ENCODE measurements at places on chromosomes 7 and 10.
A peak's percentile ranks its signal among the peaks of the same experiment; 100 is the strongest.

- DNase-seq, result no peak
Measured at GRCh38 chr10:49290131-49290530, 8.8 kb upstream of the C10orf71 start.

DNA sequence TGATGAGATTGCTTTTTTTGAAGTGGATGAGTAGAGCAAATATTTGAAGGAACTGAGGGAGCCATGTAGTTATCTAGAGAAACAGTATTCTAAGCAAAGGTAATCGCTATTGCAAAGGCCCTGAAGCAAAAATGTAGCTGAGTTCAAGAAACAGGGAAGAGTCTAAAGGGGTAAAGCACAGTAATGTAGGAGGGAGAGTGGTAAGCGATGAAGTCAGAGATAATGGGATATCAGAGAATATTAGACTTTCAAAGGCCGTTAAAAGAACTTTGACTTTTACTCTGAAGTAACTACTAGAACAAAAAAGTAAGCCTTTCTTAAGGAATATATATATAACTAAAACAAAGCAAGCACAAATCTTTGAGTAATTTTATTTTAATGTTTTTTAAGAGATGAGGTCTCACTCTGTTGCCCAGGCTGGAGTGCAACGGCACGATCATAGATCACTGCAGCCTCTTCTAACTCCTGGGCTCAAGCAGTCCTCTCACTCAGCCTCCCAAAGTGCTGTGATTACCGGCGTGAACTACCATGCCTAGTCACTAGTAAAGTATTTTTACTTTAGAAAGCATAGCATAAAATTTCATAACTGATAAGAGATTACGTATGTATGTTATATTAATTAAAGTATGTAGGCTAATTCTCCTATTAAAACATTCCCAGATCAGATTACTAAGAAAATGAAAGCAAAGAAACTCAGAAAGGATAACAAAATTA, 61.7 kb upstream of the OIT3 start:
- DNase-seq, result no peak

DNA sequence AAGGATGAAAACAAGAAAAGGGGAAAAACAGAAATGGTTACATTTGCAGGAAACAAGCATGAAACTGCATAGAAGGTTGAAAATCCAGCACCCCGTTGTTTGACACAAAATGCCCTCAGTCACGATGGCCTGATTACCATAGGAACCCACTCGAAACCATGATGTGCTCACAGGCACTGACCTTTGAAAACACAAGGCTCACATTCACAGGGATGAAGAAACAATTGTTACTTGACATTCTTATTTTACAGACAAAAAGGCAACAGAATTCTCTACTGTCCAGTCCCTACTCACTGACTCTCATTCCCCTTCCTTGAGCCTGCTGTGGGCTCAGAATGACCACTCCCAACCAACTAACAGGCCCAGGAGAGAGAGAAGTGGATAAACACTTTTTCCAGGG, 131.4 kb upstream of the PDLIM1 start:
- no peak for DNase-seq

GRCh38 chr7:106023369-106024322, 60.6 kb downstream of the CDHR3 start:
- DNase-seq, result no peak

- no peak for DNase-seq
Measured at GRCh38 chr10:7708832-7709231, 5.7 kb downstream of the ITIH2 start.

GRCh38 chr7:36962367-36962766, 238.1 kb upstream of the AOAH start:
- no peak for DNase-seq

- no peak for DNase-seq
Measured at GRCh38 chr10:62224606-62225005, 44.0 kb downstream of the RTKN2 start.

DNA sequence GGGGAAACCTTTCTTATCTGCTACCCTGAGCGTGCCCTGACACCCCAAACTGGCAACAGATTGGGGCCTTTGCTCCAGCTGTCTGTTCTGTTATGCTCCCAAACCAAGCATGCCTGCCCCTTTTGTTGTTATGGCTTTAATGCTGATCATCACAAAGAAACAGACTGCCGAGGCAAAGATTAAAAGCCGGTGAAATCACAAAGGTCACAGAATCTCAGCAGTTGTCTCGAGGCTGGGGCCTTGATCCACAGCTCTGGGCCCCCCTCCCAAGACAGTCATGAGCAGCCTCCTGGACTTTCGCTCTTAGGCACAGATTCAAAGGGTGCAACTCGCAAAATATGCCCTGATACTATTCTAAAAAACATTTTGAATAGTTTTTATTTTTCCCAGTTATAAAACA, 65.6 kb downstream of the STRA8 start:
- DNase-seq, result no peak

- DNase-seq, result no peak
Measured at GRCh38 chr7:30310674-30311362, 26.4 kb downstream of the ZNRF2 start.

DNA sequence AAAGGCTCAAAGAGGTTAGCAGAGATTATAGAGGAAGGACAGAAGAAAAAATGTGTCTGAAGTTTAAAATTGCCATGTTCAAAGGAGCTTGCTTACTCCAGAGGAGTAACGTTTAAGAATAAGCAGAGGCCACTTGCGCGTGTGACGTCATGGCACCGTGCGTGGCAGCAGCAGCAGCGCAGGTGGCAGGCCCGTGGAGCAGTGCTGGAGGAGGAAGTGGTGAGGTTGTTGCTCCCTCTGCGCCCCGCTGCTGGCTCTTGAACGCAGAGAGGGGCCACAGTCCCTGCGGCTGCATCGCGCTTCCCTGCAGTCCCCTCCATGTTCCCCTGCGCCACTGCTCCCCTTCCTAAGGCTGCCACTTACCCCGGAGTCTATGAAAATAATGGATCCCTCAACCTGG, 37.5 kb downstream of the GDI2 start:
- peak; percentile 81 for DNase-seq

DNA sequence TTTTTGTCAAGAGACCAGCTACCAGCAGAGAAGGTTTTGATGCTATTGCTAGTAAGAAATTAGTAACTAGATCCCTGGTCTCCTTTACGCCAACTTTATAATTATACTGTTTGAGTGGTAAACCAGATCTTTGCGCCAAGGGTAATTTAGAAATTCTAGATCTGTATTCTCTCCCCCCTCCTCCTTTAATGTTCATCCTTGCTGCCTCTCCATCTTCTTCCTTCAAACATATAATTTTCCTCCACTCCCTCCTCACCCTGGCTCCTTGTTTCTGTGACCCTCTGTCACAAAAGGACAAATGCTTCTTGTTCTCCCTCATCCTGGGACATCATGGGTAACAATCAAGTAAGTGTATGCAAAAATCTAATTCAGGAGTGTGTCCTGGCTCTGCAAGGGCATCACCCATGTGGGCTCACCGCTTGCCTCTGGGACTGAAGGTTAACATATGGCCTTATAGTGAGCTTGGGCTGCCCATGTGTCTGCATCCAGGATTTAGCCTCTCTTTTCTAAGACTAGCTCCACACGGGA, 121.2 kb downstream of the BAMBI start:
- no peak for DNase-seq

GRCh38 chr7:102981451-102981850, 68.7 kb downstream of the LRRC17 start:
- DNase-seq, result no peak

GRCh38 chr7:2472739-2473138, 3.5 kb downstream of the GRIFIN start:
- DNase-seq, result no peak

DNA sequence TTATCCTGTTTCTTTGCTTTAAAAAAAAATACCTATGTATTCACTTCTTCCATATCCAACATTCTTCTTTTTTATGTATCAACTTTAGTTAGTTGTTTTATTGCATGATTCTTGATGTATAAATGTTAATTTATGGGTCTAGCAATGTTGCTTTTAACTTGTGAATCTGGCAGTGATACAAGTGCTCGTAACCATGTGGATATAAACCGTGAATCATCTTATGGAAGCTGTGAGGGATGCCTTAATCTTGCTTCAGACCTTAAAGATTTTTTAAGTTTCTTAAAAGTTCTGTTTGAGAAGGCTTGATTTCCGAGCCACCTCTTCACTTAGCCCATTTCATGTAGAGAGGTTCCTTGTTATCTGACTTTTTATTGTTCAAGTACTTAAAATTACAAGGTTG, 25.9 kb downstream of the HELLS start:
- DNase-seq, result no peak

DNA sequence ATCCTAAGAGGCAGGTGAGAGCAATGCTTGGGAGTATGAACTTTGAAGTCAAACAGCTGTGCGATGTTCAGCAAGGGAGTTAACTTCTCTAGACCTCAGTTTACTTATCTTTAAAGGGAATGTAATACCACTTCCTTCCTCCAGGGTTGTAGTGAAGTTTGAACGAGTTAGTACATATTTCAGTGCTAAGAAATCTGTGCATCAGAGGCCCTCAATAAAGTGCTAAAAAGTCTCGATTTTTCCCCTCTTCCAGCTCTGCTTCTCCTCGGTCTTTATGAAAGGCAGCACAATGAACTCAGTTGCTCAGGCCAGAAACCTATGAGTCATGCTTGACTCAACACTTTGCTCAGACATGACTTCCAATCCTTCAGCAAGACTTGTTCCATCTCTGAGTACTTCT, 418.9 kb downstream of the MDFIC start:
- DNase-seq, result no peak

DNA sequence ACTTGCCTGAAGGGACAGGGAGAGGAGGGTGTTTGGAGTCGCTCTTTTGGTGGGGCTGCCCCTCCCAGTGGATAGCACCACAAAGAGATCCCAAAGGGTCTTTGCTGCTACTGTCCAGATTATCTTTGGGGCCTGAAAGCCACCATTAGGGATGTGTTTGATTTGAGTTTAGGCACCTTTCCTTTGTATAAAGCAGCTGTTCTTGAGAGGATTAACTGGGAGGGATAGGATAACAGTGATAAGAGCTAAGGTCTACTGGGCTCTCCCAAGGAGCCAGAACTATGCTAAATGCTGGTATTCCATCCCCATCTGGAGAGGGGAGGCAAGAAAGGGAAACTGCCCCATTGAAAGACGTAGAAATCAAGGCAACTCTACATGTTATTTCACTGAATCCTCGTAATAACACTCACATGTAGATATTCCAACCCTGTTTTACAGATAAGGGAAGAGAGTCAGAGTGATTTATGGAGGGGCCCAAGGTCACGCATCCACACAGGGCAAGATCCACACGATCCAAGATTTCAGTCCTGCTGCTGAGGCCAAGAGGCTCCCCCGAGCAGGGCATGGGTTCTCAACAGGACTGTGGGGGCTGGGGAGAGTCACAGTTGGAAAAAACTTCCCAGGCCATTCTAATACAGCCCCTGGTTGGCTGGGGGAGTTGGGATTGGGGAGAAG, 11.1 kb upstream of the TCF7L2 start:
- no peak for DNase-seq

- DNase-seq, result no peak
Measured at GRCh38 chr10:78634835-78635234, 433.9 kb upstream of the ZMIZ1 start.

DNA sequence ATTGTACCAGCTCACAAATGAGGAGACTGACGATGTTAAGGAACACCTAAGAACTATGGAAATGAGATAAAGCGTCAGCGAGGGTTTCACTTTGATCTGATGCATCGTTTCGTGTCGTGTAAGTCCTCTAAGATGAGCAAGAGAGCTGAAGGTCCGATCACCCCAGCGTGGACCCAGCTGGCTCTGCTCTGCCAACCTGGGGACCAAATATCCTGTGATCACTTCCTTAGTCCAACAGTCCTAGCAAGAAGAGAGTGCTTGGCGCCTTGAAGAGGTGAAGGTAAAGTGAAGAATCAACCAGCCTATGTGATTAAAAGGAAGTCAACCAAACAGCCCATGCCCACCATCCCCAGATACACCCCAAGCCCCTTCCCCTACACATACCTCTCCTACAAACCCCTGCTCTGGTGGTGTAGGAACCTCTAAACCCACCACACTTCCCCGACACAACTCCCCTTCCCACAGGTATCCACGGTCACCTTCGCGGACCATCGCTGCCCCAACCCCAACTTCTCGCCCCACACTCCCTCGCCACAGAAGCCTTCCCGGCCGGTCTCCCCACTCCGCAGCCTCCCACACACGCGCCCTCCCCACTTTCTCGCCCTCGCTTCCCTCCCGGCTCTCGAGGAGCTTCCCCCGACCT, 722 bp downstream of the UPF2 start:
- DNase-seq, result peak; percentile 31

DNA sequence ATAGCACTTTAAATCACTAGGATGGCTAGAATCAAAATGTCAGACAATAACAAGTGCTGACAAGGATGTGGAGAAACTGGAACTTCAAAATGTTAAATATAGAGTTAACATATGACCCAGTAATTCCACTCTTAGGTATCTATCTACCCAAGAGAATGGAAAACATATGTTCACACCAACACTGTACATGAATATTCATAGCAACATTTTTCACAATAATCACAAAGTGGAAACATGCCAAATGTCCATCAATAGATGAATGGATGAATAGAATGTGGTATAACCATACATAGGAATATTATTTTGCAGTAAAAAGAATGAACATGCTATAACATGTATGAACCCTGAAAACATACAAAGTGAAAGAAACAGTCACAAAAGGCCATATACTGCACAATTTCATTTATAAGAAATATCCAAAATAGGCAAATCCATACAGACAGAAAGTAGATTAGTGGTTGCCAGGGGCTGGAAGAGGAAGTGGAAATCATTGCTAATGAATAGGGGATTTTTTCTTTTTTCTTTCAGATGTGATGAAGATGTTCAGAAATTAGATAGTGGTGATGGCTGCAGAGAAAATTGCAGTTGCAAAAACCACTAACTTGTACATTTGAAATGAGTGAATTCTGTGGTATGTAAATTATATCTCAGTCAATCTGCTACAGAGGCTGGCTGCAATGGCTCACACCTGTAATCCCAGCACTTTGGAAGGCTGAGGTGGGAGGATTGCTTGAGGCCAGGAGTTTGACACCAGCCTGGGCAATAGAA, 93.0 kb downstream of the CPVL start:
- DNase-seq, result no peak

GRCh38 chr10:93752761-93753160, 5.0 kb upstream of the LGI1 start:
- DNase-seq, result no peak

DNA sequence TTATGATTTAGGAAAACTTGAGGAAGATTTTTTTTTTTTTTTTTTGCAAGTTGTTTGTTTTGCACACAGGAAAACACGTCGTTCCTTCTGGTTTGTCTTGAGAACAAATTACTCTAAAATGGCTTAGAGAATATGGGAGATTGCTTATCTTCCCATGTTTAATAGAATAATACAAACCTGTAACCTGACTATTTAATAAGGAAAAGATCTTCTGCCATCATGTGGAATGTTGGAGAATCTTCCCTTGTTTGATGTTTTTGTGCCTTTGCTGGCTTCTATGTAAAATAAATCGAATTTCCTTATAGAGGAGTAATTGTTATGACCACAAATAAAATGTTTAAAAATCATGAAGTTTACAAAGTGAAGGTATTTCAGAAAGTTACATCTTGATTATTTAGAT, 818.8 kb downstream of the GATA3 start:
- DNase-seq, result no peak
